ENCODE measurements at places on chromosomes 16 and 17.

DNA sequence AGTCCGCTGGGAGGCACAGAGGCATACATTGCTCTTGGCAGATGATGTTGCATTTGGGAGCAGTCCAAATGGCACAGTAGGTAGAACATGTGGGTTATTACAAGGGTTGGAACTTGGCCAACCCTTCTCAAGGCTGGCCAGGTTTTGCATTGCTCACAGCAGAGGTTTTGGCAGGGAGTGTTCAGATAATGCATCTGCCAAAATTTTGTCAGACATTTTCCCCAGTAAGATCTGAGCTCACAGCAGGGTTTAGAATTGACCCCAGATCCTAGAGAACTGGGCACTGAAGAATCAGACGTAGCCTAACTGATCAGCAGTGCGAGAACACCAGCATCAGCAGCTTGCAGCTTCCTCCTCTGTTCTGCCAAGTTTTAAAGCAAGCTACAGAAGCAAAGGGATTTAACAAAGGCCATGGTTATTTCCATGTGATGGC, 468.8 kb upstream of the KIF2B start:
- no peak overlapping the region for H3K27ac ChIP-seq
- no peaks in the 10 kb centered on the region for H3K27me3 ChIP-seq
- H3K4me3 ChIP-seq = no peak overlapping the region
- H3K4me1 ChIP-seq = no peaks in the 10 kb centered on the region
- no peaks in the 10 kb centered on the region for H3K36me3 ChIP-seq
- DNase-seq = no peak

GRCh38 chr17:37769050-37769449, 24.2 kb upstream of the HNF1B start:
- H3K4me3 ChIP-seq = no peak overlapping the region
- no peaks in the 10 kb centered on the region for H3K4me1 ChIP-seq

- no peak overlapping the region for H3K27ac ChIP-seq
- H3K27me3 ChIP-seq = no peaks in the 10 kb centered on the region
- DNase-seq = no peak
- H3K36me3 ChIP-seq = no peaks in the 10 kb centered on the region
- H3K4me1 ChIP-seq = no peaks in the 10 kb centered on the region
Observed at GRCh38 chr16:66039793-66040192, 326.7 kb upstream of the CDH5 start.

GRCh38 chr17:78890498-78890897, 12.5 kb downstream of the CEP295NL start:
- peaks cover 12% of the 10 kb centered on the region for H3K4me1 ChIP-seq
- peak overlapping the region; percentile 29 for H3K27ac ChIP-seq
- H3K36me3 ChIP-seq = no peaks in the 10 kb centered on the region
- no peak for DNase-seq
- H3K4me3 ChIP-seq = no peak overlapping the region

DNA sequence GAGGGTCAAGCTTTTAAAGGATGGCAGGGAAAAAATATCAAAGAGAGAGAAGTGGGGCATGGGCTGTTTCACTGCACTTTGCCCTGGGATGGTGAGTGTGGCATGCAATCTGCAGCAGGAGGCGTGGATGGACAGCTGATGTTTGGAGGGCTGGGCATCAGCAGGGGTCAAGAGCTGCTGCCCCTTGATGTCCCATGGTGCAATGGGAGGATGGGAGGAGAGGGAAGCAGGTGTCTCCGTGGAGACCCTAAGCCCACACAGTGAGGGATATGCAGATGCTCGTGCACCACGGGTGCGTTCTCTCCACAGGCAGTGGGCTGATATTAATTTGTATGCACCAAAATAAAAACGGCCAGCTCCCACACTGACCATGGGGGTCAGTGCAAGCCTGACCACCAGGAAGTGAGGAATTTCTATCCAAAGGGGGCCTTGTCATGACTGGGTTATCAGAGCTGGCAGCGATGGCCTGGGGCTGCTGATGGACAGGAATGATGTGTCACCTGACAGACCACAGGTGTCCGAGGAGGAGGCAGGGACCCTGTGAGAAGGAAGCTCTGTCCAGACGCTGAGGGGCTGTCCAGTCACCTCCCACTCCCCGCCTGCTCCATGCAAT, 183.6 kb downstream of the IRF8 start:
- H3K27me3 ChIP-seq = no peaks in the 10 kb centered on the region
- H3K27ac ChIP-seq = no peak overlapping the region
- H3K4me1 ChIP-seq = no peaks in the 10 kb centered on the region
- H3K4me3 ChIP-seq = no peak overlapping the region
- no peaks in the 10 kb centered on the region for H3K36me3 ChIP-seq

DNA sequence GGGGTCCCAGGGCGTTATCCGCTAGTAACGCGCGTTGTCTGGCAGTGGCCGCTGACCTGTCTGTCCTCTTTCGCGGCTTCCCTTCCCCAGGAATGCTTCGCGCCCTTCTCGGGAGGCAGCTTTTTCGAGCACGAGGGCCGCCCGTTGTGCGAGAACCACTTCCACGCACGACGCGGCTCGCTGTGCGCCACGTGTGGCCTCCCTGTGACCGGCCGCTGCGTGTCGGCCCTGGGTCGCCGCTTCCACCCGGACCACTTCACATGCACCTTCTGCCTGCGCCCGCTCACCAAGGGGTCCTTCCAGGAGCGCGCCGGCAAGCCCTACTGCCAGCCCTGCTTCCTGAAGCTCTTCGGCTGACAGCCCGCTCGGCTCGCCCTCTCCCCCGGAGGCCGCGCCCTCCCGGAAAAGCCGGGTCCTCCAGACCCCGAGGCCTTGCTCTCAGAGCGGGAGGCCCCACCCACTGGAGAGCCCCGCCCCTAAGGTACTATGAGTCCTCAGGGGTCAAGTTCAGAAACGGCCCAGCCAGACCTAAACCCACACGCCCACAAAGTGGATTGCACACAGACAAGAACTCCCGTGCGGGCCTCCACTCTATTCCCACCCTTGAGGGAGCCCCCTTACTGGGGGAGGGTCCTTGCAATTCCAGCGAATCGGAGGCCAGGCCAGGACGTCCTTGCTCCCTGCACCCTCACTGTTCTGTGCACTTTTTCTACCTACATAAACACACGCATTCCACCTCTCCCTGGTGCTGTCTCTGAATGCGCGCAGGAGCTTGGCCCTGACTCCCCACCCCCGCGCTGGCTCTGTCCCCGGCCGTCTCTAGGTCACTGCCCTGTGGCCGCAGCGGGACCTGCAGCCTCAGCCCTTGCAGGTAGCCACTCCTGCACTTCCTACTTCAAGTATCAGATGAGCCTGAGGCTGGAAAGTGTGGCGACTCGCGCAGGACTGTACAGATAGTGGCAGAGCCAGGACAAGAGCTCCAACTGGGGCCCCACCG, 5.4 kb upstream of the SLC5A2 start:
- no peak for DNase-seq
- peaks cover 11% of the 10 kb centered on the region for H3K4me1 ChIP-seq
- H3K27me3 ChIP-seq = no peaks in the 10 kb centered on the region
- H3K27ac ChIP-seq = no peak overlapping the region
- H3K4me3 ChIP-seq = no peak overlapping the region

DNA sequence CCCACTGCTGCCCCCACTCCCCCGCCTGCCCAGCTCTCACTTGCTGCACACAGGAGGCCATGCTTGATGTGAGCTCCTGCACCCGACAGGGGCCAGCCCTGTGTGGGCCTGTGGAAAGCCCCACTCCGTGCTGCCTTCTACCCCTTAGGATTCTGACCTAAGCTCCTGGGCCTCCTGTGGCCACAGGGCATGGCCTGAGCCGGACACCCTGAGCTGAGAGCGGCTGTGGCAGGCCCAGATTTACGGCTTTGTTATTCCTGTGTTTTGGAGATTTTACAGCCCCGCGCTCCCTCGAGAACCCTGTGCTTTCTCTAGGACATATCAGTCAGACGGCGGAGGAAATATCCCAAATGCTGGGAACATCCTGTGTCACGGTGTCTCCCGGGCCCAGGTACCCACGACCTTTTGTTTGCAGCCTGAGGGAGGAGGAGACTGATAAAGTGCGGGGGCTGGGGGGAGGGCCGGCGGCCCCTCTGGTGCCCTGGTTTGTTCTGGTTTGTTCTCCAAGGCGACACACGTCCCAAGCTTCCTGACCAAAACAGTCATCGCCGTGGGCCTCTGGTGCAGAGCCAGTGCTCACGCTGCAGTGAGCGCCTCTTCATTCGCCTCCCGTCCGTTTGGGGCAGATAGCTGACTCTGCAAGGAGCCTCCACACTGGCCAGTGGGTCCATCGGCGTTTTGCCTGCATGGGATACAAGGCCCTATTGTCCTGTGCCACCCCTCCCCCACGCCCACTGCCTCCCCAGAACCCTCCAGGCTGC, 363.4 kb downstream of the C16orf95 start:
- no peaks in the 10 kb centered on the region for H3K27me3 ChIP-seq
- H3K27ac ChIP-seq = no peak overlapping the region
- H3K36me3 ChIP-seq = no peaks in the 10 kb centered on the region
- no peak for DNase-seq
- no peak overlapping the region for H3K4me3 ChIP-seq
- no peaks in the 10 kb centered on the region for H3K4me1 ChIP-seq

- H3K27me3 ChIP-seq = no peaks in the 10 kb centered on the region
- H3K27ac ChIP-seq = no peak overlapping the region
- H3K36me3 ChIP-seq = no peaks in the 10 kb centered on the region
- DNase-seq = no peak
Observed at GRCh38 chr16:61730997-61731396, 305.2 kb downstream of the CDH8 start.

- no peak overlapping the region for H3K4me3 ChIP-seq
- H3K36me3 ChIP-seq = no peaks in the 10 kb centered on the region
- H3K4me1 ChIP-seq = no peaks in the 10 kb centered on the region
- no peaks in the 10 kb centered on the region for H3K27me3 ChIP-seq
Observed at GRCh38 chr17:74158761-74159160, 44.7 kb upstream of the RPL38 start.

DNA sequence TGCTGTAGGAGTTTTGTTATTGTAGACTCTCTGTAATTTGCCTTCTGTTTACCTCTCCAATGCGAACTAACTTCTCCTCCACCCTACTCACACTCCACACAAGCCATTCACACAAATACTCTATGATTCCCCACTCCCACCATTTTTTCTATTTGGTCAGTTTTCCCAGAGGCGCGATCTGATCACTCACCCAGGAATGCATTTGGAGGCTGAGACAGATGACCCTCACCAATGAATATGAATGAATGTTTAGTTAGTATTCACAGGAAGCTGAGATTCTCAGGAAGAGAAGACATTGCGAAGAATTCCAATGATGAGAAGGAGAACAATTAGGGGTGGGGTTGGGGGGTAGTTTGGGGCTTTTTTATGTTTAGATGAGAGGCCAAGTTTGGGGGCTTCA, 10.5 kb upstream of the ANKFN1 start:
- DNase-seq = no peak
- H3K36me3 ChIP-seq = no peaks in the 10 kb centered on the region

DNA sequence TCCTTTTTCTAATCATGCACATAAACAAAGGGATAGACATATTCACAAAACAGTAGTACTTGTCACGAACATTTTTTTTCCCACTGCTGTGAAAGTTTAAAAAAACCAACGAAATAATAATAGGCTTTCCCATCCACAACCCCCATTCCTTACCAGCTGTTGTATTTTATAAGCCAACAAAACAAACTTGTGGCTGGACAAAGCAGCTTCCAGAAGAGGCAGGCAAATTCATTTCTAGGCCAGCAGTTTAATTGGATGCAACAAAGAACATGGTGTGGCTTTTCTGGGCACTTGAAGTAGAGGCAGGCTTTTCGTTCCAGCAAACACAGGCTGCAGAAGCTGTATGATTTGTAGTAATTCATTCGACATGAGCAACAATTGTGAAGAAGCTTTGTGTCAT, 56.0 kb upstream of the FAM20A start:
- no peaks in the 10 kb centered on the region for H3K36me3 ChIP-seq
- no peaks in the 10 kb centered on the region for H3K27me3 ChIP-seq
- no peak overlapping the region for H3K4me3 ChIP-seq
- DNase-seq = no peak

GRCh38 chr17:47837401-47838039, 3.6 kb downstream of the SCRN2 start:
- DNase-seq = no peak
- H3K4me1 ChIP-seq = no peaks in the 10 kb centered on the region
- no peaks in the 10 kb centered on the region for H3K36me3 ChIP-seq
- H3K27me3 ChIP-seq = no peaks in the 10 kb centered on the region
- H3K27ac ChIP-seq = no peak overlapping the region

- peak overlapping the region; percentile 87 for H3K4me3 ChIP-seq
- H3K27me3 ChIP-seq = no peaks in the 10 kb centered on the region
- H3K27ac ChIP-seq = peak overlapping the region; percentile 81
- no peak for DNase-seq
Observed at GRCh38 chr17:6639586-6640535, 650 bp downstream of the KIAA0753 start.

DNA sequence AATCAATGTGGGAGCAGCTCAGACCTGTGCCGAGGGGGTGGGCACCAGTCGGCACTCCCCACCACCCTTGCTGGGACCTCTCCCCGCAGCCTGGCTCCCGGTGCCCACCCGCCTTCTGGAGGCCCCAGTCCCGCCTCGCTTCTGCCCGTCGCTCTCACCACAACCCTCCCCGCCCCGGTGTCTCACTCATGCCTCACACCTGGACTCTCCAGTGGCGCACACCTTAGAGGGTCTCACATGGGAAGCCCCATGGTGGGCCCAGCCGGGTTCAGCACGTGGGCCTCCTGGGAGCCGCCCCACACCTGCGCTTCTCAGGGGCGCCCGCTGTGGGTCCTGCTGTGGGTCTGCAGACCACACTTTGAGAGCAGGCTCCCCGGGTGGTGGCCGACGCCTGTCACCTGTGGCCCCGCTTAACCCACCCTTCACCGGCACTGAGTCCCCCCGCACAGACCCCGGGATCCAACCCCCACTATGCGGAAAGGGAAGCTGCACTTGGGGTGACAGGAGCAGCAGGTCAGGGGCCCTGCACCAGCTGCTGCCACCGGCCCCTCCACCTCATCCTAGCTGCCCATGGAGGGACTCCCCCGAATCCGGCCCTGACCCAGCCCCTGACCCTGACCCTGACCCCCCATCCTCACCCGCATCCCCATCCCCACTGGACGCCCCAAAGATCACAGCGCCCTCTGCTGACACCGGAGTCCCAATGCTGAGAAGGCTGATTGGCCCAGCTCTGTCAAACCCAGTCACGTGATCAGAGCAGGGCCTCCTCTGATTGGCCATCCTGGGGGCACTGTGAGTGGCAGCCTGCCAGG, 27.4 kb upstream of the SLC38A10 start:
- no peak overlapping the region for H3K4me3 ChIP-seq
- DNase-seq = no peak
- H3K36me3 ChIP-seq = no peaks in the 10 kb centered on the region
- no peaks in the 10 kb centered on the region for H3K27me3 ChIP-seq

DNA sequence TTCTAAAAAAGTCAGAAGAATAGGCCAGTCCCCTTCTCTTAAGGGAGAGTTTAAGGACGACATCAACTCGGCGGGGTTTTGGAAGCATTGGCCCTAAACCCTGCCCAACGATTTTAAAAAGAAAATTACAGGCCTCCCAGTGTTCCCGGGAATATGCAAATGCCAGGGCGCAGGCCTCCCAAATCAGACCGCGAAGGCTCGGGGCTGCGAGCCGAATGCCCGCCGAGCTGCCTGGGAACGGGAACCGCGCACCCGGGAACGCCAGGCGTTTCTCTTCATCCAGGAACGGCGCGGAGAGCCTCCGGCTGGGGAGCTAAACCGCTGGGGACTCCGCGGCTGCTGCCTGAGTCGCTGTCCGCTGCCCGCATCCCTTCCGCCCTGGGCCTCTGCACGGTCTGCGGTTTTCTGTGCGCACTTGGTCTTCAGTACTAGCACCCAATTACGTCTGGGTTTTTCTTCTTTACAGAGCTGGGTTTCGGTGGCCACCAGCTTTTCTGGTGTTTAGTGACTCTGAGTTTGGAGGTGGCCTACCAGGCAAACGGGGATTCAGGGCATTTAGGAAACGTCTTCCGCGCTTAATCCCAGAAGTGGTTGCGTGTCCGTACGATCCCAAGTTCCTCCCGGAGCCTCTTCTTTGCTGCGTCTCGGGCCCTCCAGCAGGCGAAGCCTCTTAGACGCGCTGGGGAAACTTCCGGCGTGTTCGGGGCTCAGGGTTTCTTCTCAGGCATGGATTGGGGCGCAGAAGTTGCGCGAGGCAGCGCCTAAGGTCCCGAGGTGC, 5.7 kb downstream of the IRX5 start:
- H3K27me3 ChIP-seq = peaks cover 78% of the 10 kb centered on the region
- no peak overlapping the region for H3K4me3 ChIP-seq
- DNase-seq = no peak

Measured in uterus (tissue), 4 donors.